ENCODE measurements at places on chromosomes 1 and 21.

- no peak for DNase-seq
Measured at GRCh38 chr1:107291987-107292386, 151.1 kb downstream of the NTNG1 start.

GRCh38 chr1:77900687-77901293 is 12.4 kb downstream of the NEXN start:
- DNase-seq, result no peak

GRCh38 chr1:65113298-65113697 is 34.7 kb upstream of the AK4 start:
- DNase-seq, result no peak

DNA sequence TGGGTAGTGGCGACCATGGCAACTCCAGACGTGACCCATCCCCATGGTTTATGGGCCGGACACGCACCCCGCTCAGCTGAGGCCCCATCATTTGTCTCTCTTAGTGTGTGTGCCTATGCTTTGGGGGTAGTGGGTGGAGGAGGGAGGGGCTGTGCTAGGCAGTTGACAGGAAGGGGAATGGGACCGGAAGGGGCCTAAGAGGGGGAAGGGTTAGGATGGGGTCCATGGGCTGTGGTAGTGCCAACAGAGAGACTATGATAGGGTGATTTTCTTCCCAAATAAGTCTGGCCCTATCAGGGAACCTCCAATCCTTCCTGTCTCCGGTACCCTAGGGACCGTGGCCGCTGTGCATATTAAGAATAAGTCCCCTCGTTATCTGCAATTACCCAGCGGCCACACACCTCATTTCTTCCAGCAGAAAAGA is 9.9 kb downstream of the DMAP1 start:
- DNase-seq, result no peak

DNA sequence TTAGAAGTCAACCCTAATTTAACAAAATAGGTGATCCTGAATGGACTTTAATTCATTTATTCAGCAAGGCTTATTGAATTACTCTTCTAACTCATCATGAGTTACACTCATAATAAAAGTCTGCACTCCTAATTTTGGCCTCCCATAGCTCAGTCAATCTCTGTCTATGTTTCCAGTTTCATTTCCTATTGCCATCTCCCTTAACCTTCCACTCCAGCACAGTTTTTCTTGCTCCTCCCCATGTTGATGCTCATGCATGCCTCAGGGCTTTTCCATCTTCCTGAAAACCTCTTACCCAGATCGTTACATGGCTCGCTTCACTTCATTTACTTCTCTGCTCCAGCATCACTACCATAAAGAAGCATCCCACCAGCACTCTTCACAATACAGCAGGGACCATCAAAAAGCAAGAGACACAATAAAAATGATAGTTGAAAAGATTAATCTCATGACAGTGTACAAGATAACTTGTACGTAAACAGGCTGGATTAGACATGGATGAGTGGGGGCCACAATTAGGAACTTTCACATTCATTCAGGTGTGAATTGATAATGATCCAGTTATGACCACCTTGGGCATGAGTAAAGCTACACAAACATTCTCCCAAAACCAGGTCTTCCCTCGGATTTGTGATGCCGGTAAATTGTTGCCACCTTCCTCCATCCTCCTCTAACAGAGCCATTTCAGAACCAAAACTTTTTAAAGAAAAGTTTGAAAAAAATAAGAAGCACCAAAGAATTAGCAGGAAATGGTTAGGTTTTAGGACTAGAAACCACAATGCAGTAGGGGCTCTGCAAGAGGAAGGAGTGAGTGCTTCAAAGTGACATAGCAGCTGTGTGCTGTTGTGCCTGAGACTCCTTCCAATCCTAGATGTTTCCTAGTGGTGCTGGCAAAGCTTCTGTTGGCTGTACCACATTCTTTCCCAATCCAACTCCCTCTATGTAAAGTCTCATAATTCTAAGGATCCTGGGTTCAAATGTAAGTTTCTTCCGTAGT is 89.8 kb downstream of the OLFML2B start:
- no peak for DNase-seq

GRCh38 chr1:55369474-55369873 is 154.3 kb upstream of the USP24 start:
- DNase-seq, result no peak

DNA sequence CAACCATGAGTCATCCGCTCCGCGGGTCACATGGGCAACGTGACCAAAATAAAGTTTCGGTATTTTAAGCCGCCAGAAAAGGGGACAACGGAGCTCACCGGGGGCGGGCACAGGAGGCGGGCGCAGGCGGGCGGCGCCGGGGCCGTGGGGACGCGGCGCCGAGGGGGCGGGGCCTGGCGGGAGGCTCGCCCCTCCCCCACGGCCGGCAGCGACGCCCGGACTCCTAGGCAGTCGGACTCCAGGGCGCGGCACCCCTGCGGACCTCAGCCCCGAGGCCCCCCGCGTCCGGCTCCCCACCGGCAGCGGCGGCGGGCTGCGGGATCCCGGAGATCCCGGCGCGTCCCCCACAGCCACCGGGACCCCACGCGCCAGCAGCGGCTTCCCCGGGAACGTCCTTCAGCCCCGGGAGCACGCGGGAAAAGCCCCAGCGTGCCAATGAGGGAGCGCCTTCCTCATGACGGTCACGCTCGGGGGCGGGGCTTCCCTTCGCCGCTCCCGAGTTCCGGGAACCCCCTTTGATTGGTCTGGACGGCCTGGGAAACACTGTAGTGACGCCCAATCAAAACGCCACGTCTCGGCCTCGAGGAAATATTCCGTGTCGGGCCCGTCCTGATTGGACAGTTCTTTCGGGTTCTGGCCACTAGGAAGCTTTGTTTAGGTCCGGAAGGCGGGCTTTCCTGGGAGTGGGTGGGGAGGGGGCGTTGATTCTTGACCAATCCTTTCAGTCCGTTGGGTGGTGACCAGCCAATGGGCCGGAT is 515 bp upstream of the CAMTA1 start:
- peak; percentile 100 for DNase-seq

DNA sequence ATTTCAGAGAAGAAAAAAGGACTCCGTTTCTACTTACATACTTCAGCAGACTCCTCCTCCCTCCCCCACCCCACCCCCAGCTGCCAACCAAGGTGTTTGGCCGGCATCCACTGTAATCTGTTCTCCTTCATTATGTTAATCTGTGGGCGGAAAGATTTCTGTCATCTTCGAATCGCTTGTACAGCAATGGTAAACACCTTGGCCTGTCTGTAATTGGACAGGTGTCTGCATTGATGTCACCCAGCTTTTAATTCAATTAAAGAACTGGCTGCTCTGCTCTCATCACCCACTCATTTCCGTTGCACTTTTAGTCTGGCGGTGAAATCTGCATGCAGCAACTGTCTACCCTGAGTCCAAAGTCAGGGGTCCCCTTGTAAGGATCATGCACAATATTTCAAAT is 368.6 kb downstream of the USH2A start:
- DNase-seq, result no peak

DNA sequence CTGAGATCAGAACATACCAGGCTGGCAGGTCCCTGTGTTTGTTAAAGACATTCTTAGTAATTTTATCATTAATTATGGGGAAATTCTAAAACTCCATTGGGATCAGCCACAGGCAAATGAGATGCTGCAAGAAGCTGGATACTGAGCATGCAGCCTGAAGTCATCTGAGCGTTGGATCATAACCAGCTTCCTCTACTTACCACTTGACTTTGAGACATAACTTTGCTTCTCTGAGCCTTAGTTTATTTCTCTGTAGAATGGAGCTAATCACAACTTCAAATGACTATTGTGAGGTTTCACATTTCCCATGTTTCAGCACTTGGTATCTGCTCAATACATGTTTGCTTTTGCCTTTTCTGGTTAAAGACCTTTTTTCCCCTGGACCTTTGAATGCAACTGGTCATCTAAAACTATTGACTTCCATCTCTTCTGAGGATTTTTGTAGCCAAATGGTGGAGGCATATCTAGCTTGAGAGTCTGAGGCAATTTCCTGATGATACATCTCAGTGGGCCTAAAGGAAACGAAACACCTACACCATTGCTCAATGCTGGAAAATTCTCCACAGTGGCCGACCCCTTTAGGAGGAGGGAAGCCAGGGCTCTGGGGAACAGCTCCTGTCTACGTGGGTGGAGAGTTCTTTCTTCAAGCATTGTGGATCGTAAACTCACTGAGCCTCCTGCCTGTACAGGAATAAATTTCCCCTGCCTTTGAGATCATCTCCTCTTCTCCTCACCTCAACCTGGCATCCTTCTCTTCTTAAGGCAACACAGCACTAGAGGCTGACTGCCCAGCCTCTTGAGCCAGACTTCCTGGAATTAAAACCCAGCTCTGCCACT is 109.1 kb upstream of the HOOK1 start:
- DNase-seq, result no peak

GRCh38 chr1:231359113-231359512 is 21.0 kb downstream of the SPRTN start:
- no peak for DNase-seq

DNA sequence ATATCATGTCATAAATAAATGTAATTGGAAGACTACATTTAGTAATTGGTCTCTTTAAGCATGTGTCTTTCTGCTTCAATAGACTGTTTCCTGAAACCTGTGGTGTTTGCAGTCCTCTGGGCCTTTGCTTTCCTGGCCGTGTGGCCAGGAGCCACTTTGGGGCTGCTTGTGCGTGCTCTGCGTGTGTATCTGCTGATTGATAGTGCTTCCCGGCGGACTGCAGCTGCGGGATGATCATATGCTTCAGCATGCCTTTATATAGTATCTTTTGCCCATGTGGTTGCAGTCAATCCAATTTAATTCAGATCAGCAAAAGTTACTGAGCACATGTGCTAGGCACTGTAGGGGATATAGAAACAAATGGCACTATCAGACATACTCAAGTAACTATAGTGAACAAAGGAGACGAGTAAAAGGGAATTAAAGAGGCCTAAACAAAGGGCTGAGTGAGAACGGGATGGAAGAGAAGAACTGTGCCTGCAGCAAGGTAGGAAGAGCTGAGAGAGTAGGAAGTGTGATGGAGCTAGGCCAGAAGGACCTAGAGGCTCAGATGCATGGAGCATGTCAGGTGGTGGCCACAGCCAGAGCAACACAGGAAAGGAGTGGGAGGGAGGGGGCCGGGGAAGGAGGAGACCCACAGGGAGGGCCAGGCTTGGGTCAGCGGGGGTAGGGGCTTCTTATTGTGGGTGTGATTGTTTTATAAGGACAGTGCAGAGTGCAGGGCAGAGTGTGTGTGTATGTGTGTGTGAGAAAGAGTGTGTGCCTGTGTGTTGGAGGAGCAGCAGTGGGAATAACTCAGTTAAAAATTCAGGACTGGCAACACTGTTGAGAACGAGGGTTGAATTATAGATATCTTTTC is 27.2 kb upstream of the TTF2 start:
- no peak for DNase-seq

GRCh38 chr1:54547601-54548388 is at the start of gene ACOT11:
TSS of gene ACOT11 (plus strand) at chr1:54548228. CDS start at chr1:54548310, 82 bp downstream.
- DNase-seq, result peak; percentile 82

GRCh38 chr1:60906526-60906925 is 175.8 kb upstream of the NFIA start:
- DNase-seq, result no peak

GRCh38 chr1:17927952-17928351 is 172.8 kb downstream of the ACTL8 start:
- no peak for DNase-seq

DNA sequence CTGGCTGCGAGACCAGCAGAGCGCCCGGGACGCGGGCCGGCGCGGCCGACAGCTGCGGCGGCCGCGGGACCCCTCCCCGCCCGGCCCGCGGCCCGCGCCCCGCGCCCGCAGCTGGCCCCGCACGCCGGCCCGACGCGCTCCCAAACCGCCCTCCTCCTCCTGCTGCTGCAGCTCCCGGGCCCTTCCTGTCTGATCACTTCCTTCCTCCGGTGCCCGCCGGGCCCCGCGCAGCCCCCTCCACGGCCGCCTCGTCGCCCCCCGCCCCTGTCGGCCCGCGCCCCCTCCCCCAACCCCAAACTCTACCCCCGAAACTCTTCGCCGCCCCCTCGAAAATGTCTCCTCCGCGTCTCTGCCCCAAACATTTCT is 594 bp downstream of the LUZP1 start:
- DNase-seq, result no peak

- DNase-seq, result no peak
Measured at GRCh38 chr1:186864296-186864695, 35.5 kb downstream of the PLA2G4A start.

GRCh38 chr1:19564366-19564765 is 79.0 kb upstream of the CAPZB start:
- DNase-seq, result no peak

- no peak for DNase-seq
Measured at GRCh38 chr1:205971082-205971481, 27.8 kb upstream of the SLC26A9 start.

- DNase-seq, result no peak
Measured at GRCh38 chr1:175067362-175068106, at the start of gene TNN. TSS of gene TNN (plus strand) at chr1:175067833. CDS start at chr1:175077419, 9,586 bp downstream.

- DNase-seq, result no peak
Measured at GRCh38 chr1:91557039-91557690, 56.5 kb downstream of the CDC7 start.

- no peak for DNase-seq
Measured at GRCh38 chr21:17987382-17988101, 168.4 kb upstream of the C21orf91 start.

DNA sequence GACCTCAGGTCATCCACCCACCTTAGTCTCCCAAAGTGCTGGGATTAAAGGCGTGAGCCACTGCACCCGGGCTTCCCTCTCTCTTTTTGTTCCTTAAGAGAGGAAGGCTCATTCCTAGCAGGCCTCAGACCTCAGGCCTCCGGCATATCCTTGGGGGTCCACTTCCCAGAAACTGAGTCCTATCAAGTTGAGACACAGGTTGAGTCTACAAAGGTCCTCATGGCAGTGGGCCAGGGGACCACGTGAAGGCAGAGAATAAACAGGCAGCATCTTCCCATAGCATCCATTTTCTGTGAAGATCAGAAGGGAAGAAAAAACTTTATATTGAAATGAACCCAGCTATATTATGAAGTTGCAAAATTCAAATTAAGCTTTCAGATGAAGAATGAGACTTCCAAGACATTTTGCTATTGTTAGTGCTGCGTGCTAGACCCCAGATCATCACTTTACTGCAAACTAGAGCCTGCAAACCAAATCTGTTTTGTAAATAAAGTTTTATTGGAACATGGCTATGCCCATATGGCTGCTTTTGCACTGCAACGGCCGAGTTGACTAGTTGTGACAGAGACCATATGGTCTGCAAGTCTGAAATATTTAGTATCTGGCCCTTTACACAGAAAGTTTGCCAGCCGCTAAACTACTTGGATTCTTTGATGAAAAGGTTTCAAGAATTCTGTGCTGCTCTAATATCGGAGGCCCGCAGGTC is 3.5 kb upstream of the CELA2A start:
- DNase-seq, result no peak

GRCh38 chr21:45721671-45722070 is 78.1 kb downstream of the PCBP3 start:
- no peak for DNase-seq

DNA sequence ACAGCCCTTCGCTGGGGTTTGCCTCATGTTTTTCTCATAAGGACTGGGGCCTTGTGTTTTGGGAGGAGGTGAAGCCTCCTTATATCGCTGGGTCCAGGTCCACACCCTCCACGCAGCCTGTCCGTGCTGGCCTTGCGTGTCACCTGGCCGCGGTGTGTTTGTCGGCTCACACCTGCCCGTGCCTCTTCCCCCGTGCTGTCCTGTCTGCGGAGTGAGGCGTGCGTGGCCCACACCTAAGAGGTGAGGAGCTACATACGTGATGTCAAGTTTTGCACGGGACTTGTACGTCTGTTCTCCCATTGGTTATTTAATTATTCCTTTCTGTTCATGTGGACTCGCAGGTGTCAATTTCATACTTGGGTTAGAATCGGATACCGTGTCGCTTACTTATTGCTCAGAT is 30.7 kb downstream of the PRKCZ start:
- no peak for DNase-seq

- no peak for DNase-seq
Measured at GRCh38 chr1:89723863-89724262, 90.9 kb downstream of the LRRC8C start.

- DNase-seq, result no peak
Measured at GRCh38 chr1:34190692-34191091, 14.0 kb downstream of the C1orf94 start.
